Colonic mucosa (tissue), 4 donors: ENCODE measurements at places on chromosomes 7 and 10. TPM values are rescaled to one million over a fixed set of nuclear protein-coding genes. Genes with fewer than 3 reads are reported as not detected.

GRCh38 chr10:13346283-13347042 is 1.6 kb downstream of the SEPHS1 start:
- H3K36me3 ChIP-seq, result no peaks in the 10 kb centered on the region
- H3K27me3 ChIP-seq, result no peaks in the 10 kb centered on the region
- H3K4me3 ChIP-seq, result peak overlapping the region; percentile 69
- peak overlapping the region; percentile 91 for H3K27ac ChIP-seq
- DNase-seq, result peak; percentile 45
- peaks cover 8% of the 10 kb centered on the region for H3K4me1 ChIP-seq

GRCh38 chr10:5896208-5897052 is 6.4 kb downstream of the FBH1 start:
- no peak for DNase-seq
- H3K27me3 ChIP-seq, result no peaks in the 10 kb centered on the region
- no peaks in the 10 kb centered on the region for H3K36me3 ChIP-seq
- H3K27ac ChIP-seq, result no peak overlapping the region

The PPP3CB gene
- total RNA-seq, result 26.5 TPM

GRCh38 chr10:4093438-4093837 is 308.4 kb upstream of the KLF6 start:
- no peaks in the 10 kb centered on the region for H3K27me3 ChIP-seq
- no peak overlapping the region for H3K27ac ChIP-seq
- H3K4me1 ChIP-seq, result no peaks in the 10 kb centered on the region
- no peak for DNase-seq
- no peak overlapping the region for H3K4me3 ChIP-seq

DNA sequence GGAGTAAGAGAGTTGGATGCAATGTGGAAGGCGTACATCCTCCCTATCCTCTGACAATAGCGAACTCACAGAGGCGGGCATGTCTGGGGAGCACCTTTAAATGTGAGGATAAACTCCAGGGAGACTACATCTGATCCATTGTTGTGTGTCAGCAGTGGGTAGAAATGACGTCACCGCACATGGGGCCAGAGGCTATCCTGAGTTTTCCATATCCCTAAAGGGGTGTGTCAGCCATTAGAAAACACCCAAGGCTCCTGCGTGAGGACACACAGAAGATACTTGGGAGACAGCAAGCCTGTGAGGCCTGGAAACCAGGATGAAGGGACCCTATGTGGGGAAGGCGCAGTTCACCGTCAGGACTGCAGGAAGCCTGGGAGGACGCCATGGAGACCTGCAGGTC is 17.2 kb upstream of the CDHR3 start:
- no peaks in the 10 kb centered on the region for H3K27me3 ChIP-seq
- no peak overlapping the region for H3K27ac ChIP-seq
- H3K4me3 ChIP-seq, result no peak overlapping the region
- no peaks in the 10 kb centered on the region for H3K4me1 ChIP-seq

- H3K27ac ChIP-seq, result no peak overlapping the region
- H3K4me3 ChIP-seq, result no peak overlapping the region
- peaks cover 22% of the 10 kb centered on the region for H3K4me1 ChIP-seq
- H3K27me3 ChIP-seq, result no peaks in the 10 kb centered on the region
- H3K36me3 ChIP-seq, result no peaks in the 10 kb centered on the region
Measured at GRCh38 chr10:69335613-69336012, 57.3 kb downstream of the HK1 start.

The PRLHR gene
- not detected for total RNA-seq

The ANKRD16 gene
- 5.5 TPM for total RNA-seq

GRCh38 chr7:116173051-116174028 is 37.0 kb upstream of the TES start:
- no peaks in the 10 kb centered on the region for H3K27me3 ChIP-seq
- no peak overlapping the region for H3K27ac ChIP-seq
- H3K4me1 ChIP-seq, result no peaks in the 10 kb centered on the region
- no peak for DNase-seq
- H3K36me3 ChIP-seq, result no peaks in the 10 kb centered on the region
